ENCODE measurements at places on chromosomes 3 and 15.

- no peak for DNase-seq
Measured at GRCh38 chr15:25710184-25710583, 152.9 kb downstream of the ATP10A start.

DNA sequence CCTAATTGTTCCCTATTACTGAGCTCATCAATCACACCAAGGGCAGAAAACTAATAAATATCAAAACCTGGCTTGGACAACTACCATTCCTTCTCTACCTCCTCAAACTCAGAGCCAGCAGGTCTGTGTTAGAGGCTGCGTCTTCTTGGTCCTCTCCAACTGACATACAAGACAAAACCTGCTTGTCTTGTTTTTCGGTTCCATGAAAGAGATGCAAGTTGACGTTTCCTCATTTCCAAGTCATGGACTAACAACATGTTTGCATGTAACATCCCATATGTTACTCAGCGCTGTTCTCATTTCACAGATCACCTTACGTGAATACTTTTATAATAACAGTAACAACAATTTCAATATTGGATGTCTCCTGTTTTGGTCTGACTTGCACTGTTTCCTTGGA, 110.9 kb downstream of the LMLN start:
- no peak for DNase-seq

- no peak for DNase-seq
Measured at GRCh38 chr15:55742498-55742926, 440 bp downstream of the PRTG start.

DNA sequence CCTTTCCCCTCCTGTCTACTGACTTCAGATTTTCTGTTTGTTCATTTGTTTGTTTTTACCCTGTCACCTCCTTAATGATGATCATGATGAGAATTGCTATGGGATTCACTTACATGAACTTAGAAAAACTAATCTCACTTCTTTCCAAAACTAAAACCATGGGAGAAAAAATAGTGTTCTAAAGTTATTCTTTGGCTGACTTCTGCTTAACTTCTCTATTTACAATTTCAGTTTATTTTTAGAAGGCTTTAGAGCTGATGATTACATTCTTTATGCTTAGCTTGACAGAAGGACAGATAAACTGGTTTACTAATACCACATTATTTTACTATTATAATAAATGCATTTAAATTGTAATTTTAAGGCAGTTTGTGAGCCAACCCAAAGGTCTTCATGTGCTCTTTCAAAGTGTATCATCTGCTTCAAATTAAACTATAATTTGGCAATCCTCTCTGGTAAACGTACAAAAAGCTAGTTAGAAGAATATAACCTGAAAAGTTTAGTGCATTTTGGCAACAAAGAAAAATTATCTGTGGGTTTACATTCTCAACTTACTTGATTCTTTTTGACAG, 676.8 kb upstream of the UBE2E2 start:
- no peak for DNase-seq

Data from cerebellar nuclear complex (tissue), 1 donor.